Heart left ventricle (tissue), 16 donors: ENCODE measurements at places on chromosomes 16 and 17. TPM values are rescaled to one million over a fixed set of nuclear protein-coding genes. Genes with fewer than 3 reads are reported as not detected.

GRCh38 chr17:81870981-81871386 is at the start of gene ARHGDIA:
ARHGDIA (minus strand) TSS chr17:81871337; CDS start chr17:81869930, 1,407 bp downstream.
- peak within 1 kb of the TSS; percentile 73 for H3K4me3 ChIP-seq
- peak within 1 kb of the TSS; percentile 98 for H3K27ac ChIP-seq
- no peak for DNase-seq
- H3K4me1 ChIP-seq = peaks cover 26% of the 10 kb centered on the region

DNA sequence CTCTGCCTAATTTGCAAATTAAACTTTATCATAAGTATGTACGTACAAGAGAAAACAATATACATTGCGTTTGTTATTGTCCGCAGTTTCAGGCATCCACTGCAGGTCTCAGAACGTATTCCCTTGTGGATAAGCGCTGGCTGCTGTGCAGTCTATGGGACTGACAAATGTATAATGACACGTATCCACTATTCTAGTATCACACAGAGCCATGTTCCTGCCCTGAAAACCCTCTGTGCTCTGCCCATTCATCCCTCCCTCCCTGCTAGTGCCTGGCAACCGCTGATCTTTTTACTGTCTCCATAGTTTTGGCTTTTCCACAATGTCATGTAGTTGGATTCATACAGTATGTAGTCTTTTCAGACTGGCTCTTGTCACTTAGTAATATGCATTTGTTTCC is 179.4 kb downstream of the MAF start:
- H3K27ac ChIP-seq = no peak overlapping the region
- H3K36me3 ChIP-seq = no peaks in the 10 kb centered on the region
- H3K4me3 ChIP-seq = no peak overlapping the region
- no peak for DNase-seq

The TP53TG3 gene
- not detected for total RNA-seq

DNA sequence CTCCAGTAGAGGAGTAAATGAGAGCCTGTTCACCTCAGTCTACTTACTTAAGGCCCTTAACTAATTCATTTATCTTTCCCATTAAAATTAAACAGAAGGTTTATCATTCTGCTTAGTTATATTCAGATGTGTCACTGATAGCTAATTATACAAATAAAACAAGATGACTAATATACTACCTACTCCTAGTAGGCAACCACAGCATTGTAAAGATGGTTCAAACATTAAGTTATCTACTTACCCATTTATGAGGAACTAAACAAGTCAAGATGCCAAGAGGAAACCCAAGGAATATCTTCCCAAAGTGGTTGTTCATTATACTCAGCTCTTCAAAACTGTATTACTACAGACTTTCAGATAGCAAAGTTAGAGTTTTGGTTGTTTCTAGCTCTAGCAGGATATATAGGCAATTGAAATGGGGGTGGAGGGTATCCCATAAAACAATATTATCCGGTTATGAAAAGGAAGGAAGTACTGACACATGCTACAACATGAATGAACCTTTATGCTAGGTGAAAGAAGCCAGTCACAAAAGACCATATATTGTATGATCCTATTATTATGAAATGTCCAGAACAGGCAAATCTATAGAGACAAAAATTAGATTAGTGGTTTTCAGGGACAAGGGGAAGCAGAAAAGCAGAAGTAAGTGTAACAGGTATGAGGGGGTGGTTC is 56.5 kb downstream of the SPAG9 start:
- H3K4me3 ChIP-seq = no peak overlapping the region
- H3K27ac ChIP-seq = no peak overlapping the region
- H3K27me3 ChIP-seq = no peaks in the 10 kb centered on the region

The KRT39 gene
- not detected for total RNA-seq

- no peaks in the 10 kb centered on the region for H3K4me1 ChIP-seq
- no peaks in the 10 kb centered on the region for H3K27me3 ChIP-seq
- H3K4me3 ChIP-seq = no peak overlapping the region
- H3K36me3 ChIP-seq = no peaks in the 10 kb centered on the region
- DNase-seq = no peak
- H3K27ac ChIP-seq = no peak overlapping the region
These were observed 868.9 kb upstream of the SOX9 start for GRCh38 chr17:71251951-71252350.

DNA sequence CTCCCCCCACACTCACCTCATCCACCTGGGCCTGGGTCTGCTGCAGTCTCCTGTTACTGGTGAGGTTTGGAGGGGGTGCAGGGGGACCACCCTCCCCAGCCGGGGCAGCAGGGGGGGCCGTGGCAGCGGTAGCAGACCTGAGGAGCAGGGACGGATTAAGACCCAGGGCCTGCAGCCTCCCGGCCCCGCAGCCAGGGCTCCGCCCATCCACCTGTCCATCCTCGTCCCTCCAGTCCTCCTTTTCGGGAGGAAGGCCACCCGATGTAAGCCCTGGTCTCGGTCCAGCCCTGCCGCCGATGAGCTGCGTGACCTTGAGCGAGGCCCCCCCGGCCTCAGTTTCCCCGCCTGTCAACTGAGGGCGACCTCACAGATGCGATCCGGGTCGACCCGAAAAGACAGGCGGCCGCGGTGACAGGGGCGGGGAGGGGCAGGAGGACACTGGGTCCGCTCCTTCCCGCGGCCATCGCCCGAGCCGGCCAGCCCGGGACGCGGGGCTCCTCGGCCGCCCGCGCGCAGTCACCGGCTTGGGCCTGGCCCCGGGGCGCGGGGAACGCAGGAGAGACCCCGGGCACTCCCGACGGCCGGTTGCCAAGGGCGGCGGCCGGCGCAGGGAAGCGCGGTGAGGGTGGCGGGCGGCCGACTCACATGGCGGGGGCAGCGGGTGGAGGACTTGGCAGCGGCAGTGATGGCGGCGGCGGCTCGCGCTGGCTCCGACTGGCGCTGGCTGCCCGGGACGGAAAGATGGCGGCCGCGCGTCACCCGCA is at the start of gene VAMP2:
Gene VAMP2 (minus strand): TSS at position 716 of the 764 bp plus-strand sequence. CDS start 69 bp downstream, at position 647.
- H3K4me1 ChIP-seq = peaks cover 28% of the 10 kb centered on the region
- H3K36me3 ChIP-seq = peaks cover 21% of the 10 kb centered on the region
- H3K4me3 ChIP-seq = peak within 1 kb of the TSS; percentile 96
- H3K27ac ChIP-seq = peak within 1 kb of the TSS; percentile 95
- H3K27me3 ChIP-seq = no peaks in the 10 kb centered on the region

The BAIAP3 gene
- 1.7 TPM for total RNA-seq

DNA sequence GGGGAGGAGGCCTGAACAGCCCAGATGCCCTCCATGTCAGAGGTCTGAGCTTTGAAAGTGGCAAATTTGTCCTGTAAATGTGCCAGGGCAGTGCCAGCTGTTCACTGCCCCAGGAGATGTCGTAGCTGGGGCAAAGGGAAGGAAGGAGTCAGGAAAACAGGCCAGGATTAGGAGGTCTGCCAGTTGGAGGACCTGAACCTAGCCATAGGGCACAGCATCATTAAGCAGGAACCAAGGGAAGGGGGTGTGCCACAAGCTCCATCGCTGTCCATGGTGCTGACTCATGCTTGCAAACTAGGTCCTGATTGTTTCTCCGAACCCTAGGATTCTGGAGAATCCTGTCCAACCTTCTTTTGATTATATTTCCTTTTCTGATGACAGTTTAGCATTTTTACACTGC is 124.2 kb downstream of the TMEM132E start:
- no peaks in the 10 kb centered on the region for H3K36me3 ChIP-seq
- no peaks in the 10 kb centered on the region for H3K27me3 ChIP-seq
- no peak overlapping the region for H3K27ac ChIP-seq
- DNase-seq = no peak

- no peaks in the 10 kb centered on the region for H3K27me3 ChIP-seq
- H3K36me3 ChIP-seq = no peaks in the 10 kb centered on the region
These were observed 37.0 kb upstream of the PEMT start for GRCh38 chr17:17628388-17629008.

DNA sequence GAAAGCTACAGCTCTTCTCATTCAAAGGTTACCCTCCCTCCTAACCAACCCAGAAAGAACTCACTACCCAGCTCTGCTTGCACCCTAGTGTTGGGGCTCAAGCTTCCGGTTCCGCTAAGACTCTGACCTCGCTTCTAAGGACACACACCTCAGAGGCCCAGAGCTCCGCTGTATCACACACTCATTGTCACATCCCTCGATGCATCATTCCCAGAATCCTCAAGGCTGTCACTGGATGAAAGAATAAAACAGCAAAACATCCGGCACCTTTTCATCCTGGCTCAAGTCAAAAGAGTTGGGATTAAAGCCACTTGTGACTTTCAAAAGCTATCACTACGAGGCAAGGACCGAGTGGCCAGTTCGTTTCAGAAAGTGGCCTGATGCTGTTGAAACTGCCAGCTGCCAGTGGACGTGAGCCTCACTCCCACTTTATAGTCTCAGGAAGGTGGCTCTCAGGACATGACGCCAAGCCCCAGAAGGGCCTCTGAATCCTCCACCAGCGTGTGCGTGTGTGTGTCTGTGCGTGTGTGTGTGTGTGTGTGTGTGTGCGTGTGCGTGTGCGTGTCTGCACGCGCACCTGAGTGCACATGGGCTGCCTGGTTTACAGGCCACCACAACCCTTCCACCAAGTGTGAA is 29.0 kb downstream of the ZFHX3 start:
- H3K27me3 ChIP-seq = no peaks in the 10 kb centered on the region
- no peak overlapping the region for H3K4me3 ChIP-seq
- no peak for DNase-seq
- peak overlapping the region; percentile 15 for H3K27ac ChIP-seq
- H3K36me3 ChIP-seq = no peaks in the 10 kb centered on the region
- peaks cover 16% of the 10 kb centered on the region for H3K4me1 ChIP-seq

The MED9 gene
- 26.3 TPM for total RNA-seq

The G6PC1 gene
- total RNA-seq = not detected

- no peaks in the 10 kb centered on the region for H3K36me3 ChIP-seq
- no peak overlapping the region for H3K4me3 ChIP-seq
- no peak for DNase-seq
These were observed 86.4 kb upstream of the LGALS9 start for GRCh38 chr17:27544350-27545131.

DNA sequence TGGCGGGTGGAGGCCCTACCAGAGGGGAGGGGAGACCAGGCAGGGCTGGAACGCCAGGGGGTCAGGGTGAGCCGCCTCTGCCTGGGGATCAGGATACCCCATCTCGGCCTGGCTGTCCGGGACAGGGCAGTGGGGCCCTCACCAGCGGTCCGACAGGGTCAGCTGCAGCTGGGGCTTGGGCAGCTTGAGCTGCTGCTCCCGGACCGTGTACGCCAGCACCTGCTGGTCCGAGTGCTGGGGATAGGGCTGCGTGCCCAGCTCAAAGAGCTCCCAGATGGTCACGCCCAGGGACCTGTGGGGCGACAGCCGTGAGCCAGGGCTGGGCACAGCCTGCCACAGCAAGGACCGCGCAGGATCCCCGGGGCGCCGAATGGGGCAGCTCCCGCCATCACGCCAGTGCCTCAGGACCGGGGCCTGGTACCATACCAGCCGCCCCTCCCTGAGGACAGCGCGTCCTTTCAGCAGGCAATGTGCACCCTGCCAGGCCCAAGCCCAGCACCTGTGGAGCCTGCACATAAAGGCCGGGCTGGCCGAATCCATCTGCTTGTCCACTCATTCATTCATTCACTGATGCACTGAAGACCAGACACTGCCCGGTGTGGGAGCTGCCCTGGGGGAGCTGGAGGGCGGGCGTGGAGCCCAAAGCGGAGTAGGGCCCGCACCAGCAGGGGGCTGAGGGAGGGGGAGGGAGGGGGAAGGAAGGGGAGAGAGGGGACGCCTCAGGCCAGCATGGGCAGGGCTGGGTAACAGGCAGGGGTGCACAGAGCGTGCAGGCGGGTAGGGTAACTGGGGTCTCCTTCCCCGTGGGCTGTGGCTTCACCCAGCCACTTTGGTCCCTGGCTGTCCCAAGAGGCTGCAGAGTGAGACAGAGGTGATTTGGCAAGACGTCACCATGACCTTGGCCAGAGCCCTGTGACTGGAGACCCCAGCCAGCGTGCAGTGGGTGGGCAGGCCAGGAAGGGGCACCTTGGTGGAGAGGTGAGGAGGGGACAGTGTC is 42.0 kb upstream of the PVALEF start:
- peaks cover 6% of the 10 kb centered on the region for H3K27me3 ChIP-seq
- H3K36me3 ChIP-seq = no peaks in the 10 kb centered on the region
- no peak for DNase-seq
- no peak overlapping the region for H3K4me3 ChIP-seq

The UBTF gene
- 41.4 TPM for total RNA-seq
